ENCODE measurements at places on chromosomes 1 and 21. TPM values are rescaled to one million over a fixed set of nuclear protein-coding genes. Genes with fewer than 3 reads are reported as not detected.

Gene GUCA2A
- not detected for total RNA-seq

Gene GLIS1
- 0.05 TPM for total RNA-seq

Gene OR2T12
- total RNA-seq: not detected

Gene SLC5A9
- total RNA-seq: not detected

Gene RAB42
- 0.46 TPM for total RNA-seq

Gene TNNT2
- total RNA-seq: not detected

Gene TCP10L
- not detected for total RNA-seq

Gene GJA8
- not detected for total RNA-seq

Gene WDR64
- not detected for total RNA-seq

Gene PAX7
- 1.4 TPM for total RNA-seq

Gene IL12RB2
- total RNA-seq: not detected

Gene NBPF10
- 0.72 TPM for total RNA-seq

Gene OR2L3
- total RNA-seq: not detected

Data from NCI-H460 (cell line).